ENCODE measurements at places on chromosomes 4 and X.

DNA sequence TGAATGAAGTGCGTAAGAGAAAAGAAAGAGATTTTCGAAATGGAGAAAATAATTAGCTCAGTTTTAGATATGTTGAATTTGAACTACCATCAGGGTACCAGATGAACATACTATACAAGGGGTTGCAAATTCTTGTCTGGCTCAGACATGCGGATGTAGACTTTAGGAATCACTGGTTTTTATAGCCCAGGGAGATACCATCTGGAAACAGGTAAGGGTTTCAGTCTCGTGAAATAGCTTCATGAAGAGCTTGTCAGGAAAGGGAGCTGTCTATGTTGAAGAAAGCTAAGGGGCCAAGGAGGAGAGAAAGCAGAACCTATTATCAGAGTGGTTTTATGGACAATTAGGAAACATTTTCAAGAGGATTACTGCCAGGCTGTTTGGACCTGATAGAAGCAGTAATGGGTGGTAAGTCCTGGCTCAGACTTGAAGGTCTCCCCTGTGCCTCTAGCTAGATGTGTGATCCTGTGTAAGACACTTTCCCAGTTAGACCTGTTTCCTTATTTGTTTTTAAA, 6.7 kb downstream of the RAB9A start:
- DNase-seq = no peak

DNA sequence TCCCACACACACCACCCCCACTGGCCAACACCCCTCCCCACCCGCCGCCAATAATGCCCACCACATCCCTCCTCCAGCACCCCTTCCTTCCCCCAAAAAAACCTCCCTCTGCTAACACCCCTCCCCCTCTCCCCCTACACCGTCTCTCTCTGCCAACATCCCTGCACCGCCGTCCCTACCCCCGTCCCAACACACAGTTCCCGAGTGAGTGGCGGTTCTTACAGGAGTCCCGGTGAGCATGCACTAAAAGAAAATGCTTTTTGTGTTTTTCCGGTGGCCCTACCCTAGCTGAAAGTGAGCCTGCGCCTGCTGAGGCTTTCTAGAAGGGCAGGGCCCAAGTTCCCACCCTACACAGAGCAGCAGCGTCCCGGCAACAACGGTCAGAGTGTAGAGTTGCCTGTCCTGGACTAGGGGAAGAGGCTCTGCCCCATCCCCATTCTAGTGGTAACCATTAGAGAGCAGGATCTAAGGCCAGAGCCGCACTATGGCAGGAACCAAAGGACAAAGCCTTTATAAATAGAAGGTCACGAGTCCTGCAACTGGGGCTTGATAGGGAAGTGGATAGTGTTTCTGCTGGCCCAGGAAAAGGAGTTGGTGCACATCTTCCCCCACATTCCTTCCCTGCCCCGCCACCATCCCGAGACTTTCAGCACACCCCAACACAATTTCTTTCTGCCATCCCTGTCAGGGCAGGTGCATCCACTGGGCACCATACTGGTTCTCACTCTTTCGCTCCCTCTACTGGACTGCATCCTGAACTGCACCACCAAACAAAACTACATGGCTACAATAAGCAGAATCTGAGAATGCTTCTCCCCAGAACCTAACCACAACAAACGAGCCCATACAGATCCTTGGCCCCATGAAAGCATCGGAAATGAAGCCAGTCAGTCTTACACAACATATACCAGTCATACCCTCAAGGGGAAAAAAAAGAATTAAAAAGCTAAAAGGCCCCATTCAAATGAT, 78.1 kb upstream of the PAGE3 start:
- DNase-seq = peak; percentile 1

DNA sequence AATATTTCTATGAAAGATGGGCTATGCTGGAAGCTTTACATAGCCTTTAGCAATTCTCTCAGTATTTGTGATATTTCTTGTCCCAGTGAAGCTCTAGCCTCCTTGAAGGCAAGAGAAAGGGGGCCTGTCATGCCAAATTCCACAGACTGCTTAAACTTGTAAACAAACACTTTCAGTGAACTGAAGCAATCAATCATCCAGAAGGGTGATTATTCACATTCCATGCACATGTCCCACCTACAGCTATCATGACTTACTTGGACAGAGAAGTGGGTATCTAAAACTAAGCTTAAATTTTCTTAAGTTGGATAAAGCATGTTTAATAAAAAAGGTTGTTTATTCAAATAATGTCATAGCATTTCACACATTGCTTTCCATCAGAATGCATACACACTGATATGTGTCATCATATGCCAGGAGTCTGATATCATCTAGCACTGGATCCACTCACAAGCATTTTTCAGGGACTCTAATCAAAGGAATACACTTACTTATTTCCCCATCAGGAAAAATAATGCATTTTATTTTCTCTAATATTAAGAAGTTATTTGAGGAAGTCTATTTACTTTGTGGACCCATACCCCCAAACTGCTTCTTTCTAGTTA, 1.2 kb upstream of the FSTL5 start:
- no peak for DNase-seq

DNA sequence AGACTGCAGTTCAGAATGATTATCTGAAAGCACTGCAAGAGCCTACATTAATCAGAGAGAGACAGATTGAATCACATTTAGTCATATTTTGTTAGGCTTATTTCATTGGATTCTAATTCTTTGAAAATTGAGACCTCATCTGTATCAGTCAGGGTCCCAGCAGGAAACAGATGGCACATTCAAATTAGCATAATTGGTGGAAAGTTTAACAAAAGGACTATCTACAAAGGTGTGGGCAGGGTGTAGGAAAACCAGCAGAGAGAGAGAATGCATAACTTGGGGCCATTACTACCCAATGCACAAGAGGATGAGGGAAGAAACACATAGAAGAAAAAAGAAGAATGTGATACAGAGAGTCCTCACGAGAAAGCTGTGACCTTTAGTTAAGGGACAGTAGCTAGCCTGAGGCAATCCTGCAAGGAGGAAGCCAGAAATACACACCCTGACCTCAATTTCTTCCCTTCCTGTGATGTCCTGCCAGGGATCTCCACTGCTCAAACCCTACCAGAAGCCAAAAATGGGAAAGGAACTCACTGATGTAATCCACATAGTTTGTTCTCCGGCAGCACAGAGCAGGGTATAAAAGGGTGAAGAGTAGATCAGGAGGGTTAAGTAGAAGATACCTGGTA, 17.7 kb upstream of the XKRX start:
- no peak for DNase-seq

DNA sequence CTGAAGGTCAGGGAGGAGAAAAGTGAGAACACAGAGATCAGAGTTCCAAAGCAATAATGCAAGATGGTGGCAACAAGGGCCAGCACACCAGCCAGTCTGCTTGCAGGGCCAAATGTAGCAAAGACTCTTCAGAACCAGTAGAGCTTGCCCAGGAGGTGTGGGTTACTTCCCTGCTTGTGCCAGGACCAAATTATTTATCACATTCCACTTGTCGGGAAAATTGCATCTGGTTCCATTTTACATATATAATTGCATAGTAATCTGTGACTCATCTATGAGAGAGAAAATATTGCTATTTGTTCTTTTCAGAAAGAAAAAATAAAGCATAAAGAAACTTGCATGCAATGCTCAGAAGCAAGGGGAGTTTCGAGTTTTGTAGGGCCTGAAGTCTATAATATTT, 41.4 kb downstream of the MAML3 start:
- no peak for DNase-seq

DNA sequence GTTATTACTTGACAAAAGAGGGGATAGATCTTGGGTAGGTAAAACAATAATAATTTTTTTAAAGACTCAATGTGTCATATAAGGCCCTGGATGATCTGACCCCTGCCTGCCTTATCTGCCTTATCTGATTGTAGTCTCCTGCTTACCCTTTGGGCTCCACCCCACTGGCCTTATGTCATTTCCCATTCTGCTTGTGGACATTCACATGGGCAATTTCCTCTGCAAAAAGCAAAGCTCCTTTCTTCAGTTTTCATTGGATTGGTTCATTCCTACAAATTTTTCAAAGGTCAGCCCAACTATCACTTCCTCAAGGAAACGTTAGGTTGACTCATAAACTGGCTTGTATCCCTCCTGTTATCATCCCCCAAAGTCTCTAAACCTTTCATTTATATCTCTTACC, 15.7 kb upstream of the TET2 start:
- no peak for DNase-seq

Measured in stimulated activated CD4-positive, alpha-beta T cell treated with anti-CD3 and anti-CD28 coated beads, Interleukin-15, amount 100 ng/mL, for 1 hour (primary cell).